ENCODE measurements at places on chromosomes 2 and 18.

DNA sequence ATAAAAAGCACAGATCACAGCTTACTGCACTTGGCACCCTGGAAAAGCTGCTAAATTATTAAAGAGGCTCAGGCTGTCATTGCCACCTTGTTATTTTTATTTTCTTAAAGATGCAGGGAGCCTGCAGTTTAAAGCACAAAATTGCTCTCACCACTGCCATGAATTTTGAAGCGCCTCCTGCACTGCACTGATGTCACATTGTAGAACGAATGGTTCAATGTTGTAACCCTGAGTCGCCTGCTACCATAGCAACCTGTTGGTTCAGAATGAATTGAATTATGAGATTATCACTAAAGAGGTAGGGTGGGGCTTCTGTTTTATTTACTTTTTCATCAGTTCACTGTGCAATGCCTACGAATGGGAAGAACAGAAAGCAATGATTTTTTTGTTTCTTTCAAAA is 16.5 kb downstream of the SCG2 start:
- no peak for DNase-seq

GRCh38 chr2:211161236-211161635 is 604.8 kb downstream of the CPS1 start:
- no peak for DNase-seq

DNA sequence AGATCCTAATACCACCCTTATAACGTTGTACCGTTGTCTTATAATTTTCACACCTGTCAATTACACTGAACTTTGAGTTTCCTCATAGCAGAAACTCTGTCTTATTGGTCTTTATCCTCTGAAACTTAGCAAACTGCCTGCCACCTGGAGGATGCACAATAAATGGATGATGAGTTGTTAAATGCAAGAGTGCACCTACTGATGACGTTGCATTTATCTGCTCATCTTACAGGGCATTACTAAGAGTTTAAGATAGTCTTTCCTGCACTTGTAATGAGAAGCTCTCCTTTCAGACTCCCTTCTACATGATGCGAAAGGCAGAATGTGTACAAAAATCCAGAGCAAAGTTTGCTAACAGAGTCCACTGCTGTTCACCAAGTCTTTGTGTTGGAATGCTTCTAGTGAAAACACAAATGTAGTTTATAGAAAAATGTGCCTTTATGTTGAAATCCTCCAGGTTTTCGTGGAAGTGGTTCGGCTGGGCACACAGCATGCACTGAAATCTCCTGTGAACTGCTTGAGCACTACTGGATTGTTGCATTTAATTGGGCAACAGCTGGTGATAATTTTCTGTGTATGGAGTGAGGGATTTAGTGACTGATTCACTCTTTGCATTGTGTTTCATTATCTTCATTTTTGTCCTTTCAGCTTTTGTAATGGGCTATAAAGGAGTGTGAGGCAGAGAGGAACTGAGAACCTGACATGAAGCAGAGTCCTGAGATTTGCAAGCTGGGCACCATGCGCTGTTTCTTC is 665.8 kb upstream of the ID2 start:
- DNase-seq, result no peak

- DNase-seq, result no peak
Measured at GRCh38 chr2:184743096-184743495, 144.8 kb downstream of the ZNF804A start.

- no peak for DNase-seq
Measured at GRCh38 chr2:46939626-46940359, 24.2 kb upstream of the MCFD2 start.

DNA sequence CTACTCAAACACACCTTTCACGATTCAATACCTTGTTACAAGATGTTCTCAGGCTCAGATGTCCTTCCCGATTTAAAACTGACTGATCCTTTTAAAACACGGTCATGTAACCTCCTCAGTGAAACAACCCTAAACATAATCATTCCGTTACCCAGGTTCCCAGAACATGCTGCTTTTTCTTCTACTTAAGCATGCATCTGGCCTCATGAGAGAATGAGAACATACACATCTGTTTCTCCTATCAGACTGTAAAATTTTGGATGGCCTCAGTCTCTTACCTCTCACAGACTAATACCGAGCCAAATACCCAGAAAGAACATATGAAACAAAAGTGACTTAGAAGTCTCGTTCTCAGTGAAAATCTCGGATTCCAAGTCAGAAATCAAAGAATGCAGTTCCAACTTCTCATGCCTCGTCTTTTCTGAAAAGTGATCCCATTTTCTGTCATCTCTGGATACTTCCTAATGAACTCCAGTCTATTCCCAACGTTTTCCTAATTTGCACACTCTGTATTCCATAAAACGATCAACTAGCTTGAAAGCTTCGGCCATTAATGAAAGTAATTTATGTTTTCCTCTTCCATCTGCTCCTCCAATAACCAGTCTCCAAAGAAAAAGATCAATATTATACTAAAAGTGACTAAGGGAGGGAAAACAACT is 919 bp downstream of the SF3B1 start:
- DNase-seq, result no peak

GRCh38 chr2:241289053-241289452 is 26.4 kb downstream of the HDLBP start:
- no peak for DNase-seq

GRCh38 chr2:213129311-213129710 is 22.1 kb downstream of the IKZF2 start:
- DNase-seq, result no peak

DNA sequence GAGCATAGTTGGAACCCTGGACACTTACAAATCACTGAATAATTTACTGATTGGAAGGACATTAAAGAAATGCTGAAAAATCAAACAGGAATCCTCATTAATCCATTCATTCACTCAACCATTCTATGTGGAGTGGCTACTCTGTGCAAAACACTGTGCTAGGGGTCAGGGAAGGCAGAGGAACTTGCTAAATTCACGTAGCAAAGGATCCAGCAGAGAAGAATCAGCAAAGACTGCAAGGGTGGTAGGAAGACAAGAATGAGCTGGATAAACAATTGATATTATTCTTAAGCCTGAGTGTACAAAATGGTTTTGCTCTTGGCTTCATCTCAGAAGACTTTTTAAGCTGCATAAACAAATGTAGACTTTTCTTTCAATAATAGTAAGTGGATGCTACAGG is 164.3 kb upstream of the CAVIN2 start:
- no peak for DNase-seq

- DNase-seq, result no peak
Measured at GRCh38 chr2:16198166-16198912, 258.0 kb downstream of the MYCN start.
